ENCODE measurements at places on chromosomes 4 and X.

DNA sequence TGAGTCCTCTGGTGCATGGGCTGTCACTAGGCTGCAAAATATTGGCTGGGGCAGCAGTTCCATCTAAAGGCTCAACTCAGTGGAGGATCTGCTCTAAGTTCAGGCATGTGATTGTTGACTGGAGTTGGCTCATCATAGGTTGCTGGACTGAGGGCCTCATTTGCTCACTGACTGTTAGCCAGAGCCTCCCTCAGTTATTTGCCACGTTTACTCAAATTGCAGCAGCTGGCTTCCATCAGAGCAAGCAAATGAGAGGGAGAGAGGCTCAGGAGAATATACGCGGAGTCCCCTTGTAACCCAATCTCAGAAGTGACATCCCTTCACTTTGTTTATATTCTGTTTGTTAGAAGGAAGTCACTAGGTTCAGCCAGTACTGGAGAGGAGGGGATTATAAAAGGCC is 54.1 kb downstream of the BMP3 start:
- no peak for DNase-seq

DNA sequence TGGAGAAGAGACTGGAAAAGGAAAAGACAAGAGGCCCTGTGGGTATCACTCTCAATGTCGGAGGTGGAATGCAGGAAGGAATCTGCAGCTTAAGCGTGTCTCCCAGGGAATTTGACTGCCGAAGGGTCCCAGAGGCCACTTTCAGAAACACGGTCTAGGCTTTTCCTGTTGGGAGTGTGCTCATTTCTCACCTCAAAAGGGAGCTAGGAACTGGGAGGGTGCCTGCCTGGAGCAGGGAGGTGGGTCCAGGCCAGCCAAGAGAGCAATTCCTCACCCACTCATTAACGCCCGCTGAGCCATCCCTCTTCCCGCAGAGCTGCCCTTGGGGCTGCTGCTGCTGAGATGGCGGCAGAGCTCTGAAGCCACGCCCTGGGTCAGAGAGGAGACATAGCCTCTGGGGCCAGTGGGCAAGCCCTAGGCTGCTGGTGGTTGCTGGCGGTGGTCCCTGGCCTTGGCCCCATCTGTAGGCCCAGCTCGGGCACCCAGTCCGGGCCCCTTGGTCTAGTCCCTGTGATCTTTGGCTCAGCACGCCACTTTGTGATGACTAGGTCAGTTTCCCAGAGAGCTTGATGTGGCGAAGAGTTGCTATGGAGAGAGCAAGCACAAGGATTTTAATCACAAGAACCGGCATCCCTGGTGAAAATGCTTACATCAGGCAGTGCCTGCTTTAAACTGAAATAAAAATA is 4.1 kb downstream of the ZNF185 start:
- DNase-seq, result no peak

DNA sequence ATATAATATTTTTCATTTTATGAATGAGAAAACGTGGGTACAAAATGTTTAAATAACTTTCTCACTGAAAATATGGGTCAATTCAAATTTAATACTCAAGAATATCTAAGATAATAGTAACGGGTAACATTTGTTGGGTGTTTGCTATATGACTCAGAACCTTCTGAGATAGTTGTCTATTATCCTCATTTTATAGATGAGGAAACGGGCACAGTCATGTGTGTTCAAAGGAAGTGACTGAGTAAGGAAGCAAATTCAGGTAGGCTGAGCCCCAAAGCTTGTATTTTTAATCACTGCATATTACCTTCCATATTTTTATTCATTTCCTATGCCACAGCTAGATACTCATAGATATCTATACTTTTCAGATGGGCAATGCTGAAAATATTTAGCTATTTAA is 12.2 kb upstream of the CAMK2D start:
- no peak for DNase-seq

DNA sequence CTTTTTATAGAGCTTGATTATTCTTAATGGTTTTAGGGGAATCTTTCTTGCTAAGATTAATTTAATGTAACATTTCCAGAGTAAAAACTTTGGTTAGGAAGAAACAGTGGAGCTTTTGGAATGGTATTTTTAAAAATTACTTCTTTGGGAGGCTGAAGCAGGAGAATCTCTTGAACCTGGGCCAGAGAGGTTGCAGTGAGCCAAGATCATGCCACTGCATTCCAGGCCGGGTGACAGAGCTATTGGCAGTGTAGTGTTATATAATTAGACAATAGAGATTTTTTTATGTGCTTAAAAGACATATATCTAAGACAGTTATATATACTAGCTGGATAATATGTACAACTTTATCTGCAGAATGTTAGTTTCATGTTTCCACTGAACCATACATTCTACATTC is 585.6 kb downstream of the ADGRL3 start:
- DNase-seq, result no peak

- peak; percentile 2 for DNase-seq
Observed at GRCh38 chr4:89949782-89950387, 55.2 kb downstream of the MMRN1 start.

DNA sequence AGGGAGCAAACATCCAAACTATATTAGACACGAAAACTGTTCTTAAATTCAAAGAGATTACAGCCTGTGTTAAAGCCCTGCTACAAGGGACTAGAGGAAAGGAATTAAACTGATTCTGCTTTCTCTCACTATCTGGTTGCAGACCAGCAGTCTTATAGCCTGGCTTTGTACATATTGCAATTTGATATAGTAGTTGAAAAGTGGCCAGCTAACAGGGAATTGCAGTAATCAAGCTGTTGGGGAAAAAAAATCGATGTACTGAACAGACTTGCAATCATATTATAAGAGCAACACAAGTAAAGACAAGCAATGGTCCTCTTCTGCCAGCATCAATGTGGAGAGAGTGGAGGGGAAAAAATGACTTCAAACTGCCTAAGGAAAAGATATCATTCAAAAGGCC is 364.4 kb upstream of the EPHA5 start:
- no peak for DNase-seq

GRCh38 chr4:42284030-42284429 is 113.3 kb upstream of the SHISA3 start:
- no peak for DNase-seq

- DNase-seq, result no peak
Observed at GRCh38 chr4:38237139-38237538, 276.9 kb downstream of the PTTG2 start.

- no peak for DNase-seq
Observed at GRCh38 chr4:7554905-7555304, 120.2 kb upstream of the PSAPL1 start.

DNA sequence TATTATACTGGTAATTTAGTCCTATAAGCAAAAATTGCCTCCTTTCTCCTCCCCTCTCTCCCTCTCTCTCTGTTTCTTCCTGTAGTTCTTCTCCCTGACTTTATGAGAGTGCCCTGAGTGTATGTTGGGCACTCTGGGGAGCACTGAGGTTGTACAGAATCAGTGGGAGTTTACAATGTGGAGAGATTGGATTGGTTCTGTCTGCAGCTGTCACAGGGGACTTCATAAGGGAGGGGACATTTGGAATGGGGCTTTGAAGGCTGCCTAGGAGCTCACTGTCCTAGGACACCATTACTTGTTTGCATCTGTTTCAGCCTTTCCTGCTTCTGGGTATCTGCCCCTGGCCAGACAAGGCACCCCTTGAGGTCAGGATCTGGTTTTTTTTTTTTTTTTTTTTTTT is 22.9 kb downstream of the SH3TC1 start:
- DNase-seq, result no peak
